ENCODE measurements at places on chromosomes 3 and 15.

- no peak for DNase-seq
Measured at GRCh38 chr3:46361408-46362283, 7.7 kb downstream of the CCR2 start.

GRCh38 chr3:45499529-45499928, 95.0 kb upstream of the LIMD1 start:
- DNase-seq = no peak

GRCh38 chr3:100966807-100967206, 26.4 kb downstream of the ABI3BP start:
- no peak for DNase-seq

GRCh38 chr3:15713364-15713763, 84.4 kb downstream of the ANKRD28 start:
- DNase-seq = no peak

DNA sequence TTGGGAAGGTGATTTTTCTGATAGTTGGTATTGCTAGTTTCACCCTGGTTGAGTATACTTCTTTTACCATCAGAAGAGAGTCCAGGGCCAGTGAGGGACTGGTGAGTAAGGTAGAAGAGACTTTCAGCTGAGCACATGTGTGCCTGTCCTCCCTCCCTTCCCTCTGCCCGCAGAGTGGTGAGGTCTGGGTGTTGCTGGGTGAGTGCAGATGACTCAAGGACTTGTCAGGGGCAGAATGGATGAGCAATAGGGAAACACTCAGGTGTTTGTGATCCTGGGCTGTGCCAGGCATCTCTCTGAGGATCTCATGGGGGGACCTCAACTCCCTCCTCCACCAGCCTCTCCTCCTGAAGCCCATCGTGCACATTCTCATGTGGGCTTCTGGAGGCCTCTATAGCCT, 76.0 kb upstream of the GSK3B start:
- DNase-seq = no peak

DNA sequence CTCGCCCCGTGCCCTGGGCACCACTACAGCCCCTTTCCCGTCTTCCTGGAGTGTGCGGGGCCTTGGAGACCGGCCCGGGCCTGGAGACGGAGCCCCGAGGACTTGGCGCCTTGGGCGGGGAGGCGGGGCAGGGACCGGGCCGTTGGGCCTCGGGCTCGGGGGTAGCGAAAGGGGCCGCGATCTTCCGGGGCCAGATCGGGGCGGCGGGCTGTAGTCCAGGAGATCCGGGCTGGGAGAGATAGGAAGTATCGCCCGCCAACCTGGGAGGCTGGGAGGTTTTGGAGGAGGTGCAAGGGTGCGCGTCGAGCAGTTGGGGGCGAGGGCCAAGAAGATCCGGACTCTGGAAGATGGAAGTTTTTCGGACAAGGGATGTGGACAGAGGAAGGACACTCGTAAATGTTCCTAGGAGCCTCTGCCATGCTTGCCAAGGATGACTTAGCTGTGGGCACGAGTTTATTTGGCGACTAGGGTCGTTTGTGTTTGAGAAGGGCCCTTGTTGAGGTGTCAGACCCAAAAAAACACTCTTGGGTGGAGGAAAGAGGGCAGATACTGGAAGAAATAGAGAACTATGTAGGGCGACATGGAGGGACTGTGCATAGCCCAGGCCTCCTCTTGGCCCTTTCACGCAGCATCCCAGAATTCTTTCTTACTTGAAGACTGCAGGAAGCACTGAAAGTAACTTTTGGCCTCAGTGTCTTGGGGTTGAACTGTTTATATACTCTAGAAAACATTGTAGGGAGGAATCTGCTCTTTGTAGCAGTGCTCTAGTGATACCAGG, 712 bp downstream of the RTF1 start:
- DNase-seq = no peak

GRCh38 chr3:10116138-10116460, 624 bp downstream of the BRK1 start:
- no peak for DNase-seq

GRCh38 chr3:193971261-193971751, 164.6 kb upstream of the HES1 start:
- no peak for DNase-seq

DNA sequence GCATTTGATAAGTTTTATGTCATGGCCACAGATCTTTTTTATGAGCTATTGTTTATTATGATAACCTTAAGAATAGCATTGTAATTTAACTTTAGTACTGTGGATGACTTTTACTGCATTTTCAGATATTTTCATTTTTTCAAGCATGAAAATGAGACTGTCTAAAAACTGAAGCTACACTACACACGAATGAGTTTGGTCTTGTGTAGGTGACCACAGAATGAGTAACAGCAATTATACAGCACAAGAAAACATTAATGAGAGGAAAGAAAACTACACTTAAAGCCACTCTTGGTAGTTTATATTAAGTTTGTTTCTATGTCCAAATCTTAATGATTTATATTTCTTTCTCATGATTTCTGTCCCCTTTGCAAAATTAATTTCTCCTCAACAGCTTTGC, 809.2 kb downstream of the NAALADL2 start:
- no peak for DNase-seq

DNA sequence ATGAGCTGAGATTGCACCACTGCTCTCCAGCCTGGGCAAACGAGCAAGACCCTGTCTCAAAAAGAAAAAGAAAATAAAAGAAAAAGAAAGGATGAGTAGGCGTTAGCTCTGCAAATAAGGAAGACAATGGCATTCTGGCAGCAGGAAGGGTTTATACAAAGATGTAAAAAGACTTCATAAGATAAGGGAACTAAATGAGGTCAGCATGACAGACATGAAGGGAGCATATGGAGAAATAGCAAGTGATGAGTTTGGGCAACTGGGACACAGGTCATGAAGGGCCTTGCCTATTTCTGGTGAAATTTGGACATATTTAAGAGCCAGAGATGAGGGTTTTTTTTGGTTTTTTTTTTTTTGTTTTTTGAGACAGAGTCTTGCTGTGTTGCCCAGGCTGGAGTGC, 24.5 kb downstream of the TMEM266 start:
- DNase-seq = no peak

GRCh38 chr3:26118165-26118564, 328.3 kb downstream of the OXSM start:
- no peak for DNase-seq

All from NCI-H2107 (cell line).